Activated gamma-delta T cell treated with Interleukin-2 at 50 U/mL for 16 hours (primary cell): ENCODE measurements at places on chromosomes 2 and 18.

DNA sequence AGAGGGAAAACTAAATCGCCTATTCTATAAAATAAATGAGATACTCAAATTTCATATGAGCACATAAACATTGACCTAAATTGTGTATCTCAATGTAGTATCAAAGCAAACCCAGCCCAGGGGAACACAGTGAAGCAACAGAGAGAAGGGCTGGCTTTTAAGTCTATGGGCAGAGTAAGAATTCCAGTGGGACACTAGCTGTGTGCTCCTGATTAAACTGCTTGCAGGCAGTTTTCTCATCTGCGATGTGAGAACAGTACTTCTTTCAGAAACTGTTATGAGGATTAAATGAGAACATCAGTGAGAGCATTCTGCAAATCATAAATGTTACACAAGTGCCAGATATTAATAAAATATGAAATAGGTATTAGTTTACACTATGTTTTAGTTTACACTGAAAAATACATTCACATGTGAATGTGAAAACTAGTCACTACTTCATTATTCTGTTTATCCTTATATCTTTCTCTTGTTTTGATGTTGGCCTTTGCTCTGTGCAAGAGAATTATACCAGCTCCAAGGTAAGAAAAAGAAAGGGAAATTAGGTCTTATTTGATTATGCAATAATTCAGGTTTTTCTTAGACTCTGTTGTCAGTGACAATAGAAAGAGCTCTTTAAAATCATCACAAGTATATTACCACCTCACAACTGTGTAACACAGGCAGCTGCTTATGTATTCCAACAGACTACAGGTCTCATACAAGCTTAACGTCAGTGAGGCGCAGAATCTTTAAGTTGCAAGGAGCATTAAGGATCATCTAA lies 47.5 kb downstream of the GAREM1 start:
- DNase-seq = no peak

DNA sequence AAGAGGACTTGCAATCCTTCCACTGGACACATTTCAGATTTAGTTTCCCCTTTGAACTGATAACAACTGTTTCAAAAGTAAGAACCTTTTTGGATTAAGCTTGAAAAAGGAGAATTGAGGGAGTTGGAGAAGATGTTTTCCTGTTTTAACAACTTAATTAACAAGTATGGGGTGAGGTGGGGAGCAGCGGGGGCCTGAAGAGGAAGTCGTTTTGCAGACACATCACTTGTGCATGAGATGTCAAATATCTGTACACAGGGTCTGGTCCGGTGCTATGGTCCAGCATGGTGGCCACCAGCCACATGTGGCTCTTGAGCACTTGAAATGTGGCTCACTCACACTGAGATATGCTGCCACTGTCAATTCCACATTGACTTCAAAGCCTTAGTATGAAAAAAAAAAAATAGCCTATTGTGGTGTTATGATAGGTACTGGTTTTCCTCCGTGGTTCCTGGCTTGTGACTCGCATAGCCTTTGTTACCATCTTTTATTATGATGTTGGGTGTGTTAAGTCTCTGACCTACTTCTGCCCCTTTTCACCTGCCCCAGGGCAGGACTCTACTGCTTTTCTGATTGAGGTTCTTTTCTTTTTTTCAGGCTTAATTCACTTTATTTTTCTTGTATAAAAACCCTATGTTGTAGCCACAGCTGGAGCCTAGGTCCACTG lies 205.5 kb downstream of the BCL2 start:
- no peak for DNase-seq

GRCh38 chr2:85662899-85663593 lies 5.0 kb downstream of the SFTPB start:
- DNase-seq = no peak

- no peak for DNase-seq
Measured at GRCh38 chr2:1992280-1992679, 248.0 kb upstream of the PXDN start.

DNA sequence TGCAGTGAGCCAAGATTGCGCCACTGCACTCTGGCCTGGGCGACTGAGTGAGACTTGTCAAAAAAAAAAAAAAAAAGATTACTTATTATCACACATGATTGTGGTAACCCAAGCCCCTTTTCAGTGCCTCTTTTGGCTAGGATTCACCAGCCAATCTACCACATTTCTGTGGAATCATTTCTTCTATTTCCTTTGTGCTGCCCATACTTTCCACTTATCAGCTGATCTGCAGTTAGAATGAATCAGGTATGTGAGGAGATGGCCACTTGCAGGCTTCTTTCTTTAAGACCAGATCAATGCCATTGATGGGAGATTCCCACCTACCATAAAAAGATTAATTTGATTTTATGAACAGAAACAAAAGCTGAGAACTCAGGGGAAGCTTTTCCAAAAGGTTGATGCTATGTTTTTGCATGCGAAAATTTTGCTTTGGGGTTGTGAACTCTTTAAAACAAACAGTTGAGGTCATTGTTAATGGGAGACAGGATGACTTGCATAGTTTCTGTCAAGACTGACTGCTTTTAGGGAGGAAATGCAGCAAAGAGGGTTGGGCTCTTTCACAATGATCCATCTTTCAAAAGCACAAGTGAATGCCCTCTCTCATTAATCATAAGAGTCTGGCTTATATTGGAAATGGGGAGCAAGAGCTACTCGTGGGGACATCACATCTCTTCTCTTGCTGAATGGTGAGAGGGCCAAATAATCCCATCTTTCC lies 66.9 kb upstream of the CYP26B1 start:
- no peak for DNase-seq

DNA sequence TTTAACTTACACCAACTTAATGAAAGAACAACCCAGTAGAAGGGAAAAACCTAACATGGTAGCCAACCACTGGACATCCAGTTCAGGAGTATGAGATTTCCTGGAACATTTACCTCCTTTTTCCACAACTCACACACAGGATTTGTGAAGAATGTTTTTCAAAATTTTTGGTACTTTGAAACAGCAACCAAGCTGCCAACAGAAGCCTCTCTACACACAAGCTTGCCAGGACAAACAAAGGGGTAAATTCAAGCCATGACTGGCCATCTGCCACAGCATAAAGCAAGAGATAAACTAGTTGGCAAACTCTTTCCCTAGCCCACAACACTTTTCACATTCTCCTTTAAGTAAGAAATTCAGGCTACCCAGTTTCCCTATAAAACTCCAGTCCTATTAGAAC lies 21.4 kb downstream of the MGAT4A start:
- no peak for DNase-seq

GRCh38 chr2:182784058-182784706 lies 68.1 kb downstream of the DNAJC10 start:
- no peak for DNase-seq

DNA sequence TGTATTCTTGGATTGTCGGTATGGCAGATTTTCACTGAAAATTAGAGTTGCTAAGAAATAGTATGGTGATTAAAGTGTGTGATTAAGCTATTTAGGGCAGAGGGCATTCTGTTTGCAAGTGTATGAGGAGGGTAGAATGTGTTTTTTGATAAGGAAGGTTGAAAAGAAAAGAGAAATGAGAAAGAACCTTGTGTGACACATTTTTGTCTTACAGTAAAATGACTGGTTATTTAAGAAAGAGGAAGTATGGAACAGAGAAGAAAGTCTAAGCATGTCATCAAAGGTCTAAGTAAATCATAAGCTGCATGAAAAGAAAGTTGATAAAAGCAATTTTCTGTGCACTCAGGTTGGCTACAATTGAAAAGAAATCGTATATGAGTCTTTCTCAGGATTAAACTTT lies 5.2 kb upstream of the RSAD2 start:
- DNase-seq = no peak

DNA sequence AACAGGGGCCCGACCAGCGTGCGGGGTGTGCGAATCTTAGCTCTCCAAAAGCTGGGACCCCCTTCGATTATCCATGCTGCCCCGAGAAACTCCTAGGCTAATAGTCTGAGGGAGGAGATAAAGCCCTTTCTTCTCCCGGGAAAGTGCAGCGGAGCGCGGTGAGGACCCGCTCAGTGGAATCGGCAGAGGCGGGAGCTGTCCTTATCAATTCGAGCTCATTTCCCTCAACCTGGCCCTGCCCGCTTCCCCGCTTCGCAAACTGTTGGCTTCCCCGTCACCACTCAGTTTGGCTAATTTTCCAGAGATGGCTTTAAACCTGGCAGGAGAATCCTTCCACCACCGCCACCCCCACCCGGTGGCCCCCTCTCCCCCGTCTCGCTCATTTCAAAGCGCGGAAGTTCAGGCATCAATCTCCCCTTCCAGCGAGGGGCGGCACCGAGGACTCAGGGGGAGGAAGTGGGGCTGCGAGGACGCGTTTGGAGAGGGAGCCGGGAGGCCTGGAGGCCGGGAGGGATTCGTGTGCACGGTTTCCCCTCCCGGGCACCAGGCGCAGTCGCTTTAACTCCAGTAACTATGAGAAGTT lies 1.6 kb downstream of the KLHL14 start:
- no peak for DNase-seq

DNA sequence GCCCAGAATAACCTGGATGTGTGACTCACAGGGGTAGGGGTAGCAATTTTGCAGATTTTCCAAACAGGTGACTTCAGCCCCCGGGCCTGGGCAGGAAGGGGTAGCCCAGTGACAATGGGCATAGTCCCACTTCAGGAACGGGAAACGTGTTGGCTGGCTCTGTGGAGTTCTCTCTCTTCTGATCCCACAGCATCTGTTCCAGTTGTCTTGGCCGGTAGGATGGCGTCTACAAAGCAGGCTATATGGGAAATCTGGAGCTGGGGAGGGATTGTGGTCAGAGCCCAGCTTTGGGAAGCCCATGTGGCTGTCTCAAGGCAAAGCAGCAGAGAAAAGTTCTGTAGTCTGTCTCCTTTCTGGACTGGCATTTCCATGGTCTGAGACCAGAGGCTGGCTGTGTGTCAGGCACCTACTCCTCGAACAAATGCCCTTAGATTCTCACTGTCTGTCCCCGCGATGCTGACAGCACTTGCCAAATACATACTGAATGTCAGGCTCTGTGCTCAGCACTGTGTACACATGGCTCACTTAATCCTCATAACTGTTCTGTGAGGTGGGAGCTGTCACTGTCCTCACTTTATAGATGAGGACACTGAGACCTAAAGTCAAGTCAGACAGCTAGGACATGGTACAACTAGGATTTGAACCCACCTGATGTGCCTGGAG lies 17.9 kb upstream of the TMEM214 start:
- no peak for DNase-seq

DNA sequence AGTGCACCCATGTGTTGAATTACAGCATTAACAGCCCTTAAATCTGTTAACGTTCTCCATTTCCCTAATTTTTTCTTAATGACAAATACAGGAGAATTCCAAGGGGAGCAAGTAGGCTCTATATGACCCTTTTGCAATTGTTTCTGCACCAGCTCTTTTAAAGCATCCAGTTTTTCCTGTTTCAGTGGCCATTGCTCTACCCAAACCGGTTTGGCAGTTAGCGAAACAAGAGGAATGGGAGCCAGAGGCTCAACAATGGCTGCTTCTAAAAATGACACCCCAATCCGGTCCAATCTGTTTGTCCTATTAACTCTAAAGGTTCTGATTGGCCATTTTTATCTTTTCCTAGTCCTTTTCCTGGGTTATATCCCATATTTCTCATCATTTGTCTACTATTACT lies 15.1 kb upstream of the SUCLG1 start:
- DNase-seq = no peak

- DNase-seq = no peak
Measured at GRCh38 chr2:220144411-220144810, 517.0 kb downstream of the SLC4A3 start.

DNA sequence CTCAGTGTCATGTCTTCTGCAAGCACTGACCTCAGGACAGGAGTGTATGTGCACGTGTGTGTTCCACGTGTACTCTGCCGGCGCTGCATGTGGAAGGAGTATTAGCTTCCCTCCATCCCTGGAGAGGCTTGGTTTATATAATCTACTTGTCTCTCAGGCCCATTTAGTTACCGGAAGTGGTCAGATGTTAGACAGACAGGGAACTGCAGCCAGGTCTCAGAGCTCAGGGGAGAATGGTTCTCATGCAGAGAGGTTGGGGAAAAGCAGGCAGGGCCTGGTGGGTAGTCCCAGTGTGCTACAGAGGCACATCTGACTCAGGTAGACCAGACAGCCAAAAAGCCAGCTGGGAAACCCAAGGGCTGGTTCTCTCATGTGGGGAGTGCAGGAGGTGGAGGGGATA lies 167.9 kb downstream of the CTIF start:
- DNase-seq = no peak

- DNase-seq = no peak
Measured at GRCh38 chr2:237280939-237281338, 133.0 kb downstream of the COL6A3 start.
